ENCODE measurements at places on chromosomes 5 and 9.

GRCh38 chr9:94796687-94797086, 70.2 kb downstream of the AOPEP start:
- DNase-seq = no peak

DNA sequence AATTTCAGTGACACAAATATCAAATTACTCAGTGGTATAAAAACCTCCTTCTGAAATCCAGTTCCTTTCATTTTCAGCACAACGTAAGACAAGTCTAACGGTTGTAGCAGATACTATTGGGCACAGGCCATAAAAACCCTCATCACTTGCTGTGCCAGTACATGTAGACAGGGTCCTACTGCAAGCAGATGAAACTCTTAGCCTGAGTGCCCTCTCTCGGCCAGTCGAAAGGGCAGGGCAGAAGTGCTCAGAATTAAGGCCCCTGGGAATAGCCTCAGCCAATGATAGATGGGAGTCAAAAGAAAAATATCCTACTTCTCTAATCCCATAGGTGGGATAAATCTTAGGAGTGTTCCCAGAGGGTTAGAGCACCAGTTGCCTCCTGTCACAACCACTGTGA, 168.5 kb upstream of the FER start:
- no peak for DNase-seq

- DNase-seq = peak; percentile 6
Measured at GRCh38 chr9:110942522-110942921, 95.7 kb downstream of the LPAR1 start.

DNA sequence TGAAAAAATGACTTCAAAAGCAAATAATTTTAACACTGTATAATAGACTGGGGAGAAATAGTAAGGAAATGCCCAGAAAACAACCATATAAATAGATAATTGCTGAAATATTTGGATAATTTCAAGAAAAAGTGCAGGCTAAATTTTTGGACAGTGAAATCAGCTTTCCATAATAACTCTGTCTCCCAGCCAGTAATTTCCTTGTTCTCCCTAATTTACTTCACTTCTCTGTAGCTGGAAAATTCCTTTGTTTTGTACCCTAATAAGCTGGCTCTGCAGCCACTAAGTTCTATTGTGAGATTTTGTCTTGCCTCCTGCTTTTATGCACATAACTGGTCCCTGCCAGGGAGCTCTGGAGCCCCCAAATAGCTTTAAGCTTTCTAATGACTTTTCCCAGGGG, 27.7 kb downstream of the PRDM6 start:
- DNase-seq = no peak

DNA sequence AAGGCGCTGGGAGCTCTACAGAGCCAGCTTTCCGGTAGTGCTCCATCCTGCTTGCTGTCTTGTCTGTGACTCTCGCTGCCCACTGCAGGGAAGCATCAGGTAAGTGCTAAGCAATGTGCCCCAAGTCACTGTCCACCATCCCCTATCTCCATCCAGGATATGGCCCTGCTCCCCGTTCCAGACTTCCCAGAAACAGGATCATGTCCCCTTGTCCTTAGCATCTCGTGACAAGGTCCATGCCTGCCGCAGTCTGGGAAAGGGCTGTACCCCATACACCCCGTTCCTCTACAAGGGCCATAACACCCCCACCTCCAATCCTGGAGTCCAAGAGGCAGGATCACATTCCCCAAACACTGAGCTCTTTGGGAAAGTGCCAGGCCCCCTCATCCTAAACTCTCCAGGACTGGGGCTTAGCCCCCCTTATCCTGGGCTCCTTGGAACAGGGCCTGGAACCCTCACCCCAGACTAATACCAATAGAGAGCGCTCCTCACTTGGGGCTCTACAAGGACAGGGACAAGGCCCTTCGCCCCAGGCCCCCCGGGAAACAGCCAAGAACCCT, 566 bp downstream of the RPP25L start:
- no peak for DNase-seq

DNA sequence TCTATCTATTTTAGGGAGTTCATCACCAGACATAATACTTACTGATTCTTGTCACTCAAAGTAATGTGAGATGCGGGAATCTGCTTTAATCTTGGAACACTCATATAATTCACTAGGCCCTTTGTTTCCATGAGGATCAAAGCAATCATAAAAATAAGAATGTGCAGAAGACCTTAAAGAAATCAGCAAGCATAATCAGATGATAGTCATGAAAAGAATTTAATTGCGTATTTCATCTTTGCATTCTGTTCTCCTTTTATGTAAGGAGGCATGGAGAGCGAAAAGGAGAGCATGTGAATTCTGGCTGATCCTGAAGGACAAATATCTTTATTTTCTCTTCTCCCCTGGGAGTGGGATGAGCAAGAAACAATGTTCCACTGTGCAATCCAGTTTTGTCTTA, 128.0 kb downstream of the RAB3C start:
- no peak for DNase-seq

- DNase-seq = no peak
Measured at GRCh38 chr9:76644171-76644570, 120.1 kb upstream of the PCA3 start.

DNA sequence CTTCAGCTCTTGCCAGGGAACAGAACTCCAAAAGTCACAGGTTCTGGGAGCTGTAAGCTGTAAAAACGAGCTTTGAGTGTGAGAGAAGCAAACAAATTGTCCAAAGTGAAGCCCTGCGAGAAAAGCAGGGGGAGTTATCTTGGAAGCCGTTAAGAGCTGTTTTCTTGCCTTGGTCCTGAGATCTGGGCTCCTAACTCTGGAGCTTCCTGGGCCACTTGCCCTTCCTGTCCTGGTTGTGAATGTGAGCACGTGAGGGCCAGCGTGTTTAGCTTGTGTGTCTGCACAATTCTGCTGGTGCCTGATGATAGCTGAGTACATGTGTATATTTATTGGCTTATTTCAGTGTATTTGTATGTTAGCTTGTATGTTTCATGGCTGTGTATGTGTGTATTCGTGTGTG, 40.5 kb downstream of the DAB2IP start:
- DNase-seq = no peak

- DNase-seq = peak; percentile 47
Measured at GRCh38 chr5:153964880-153965645, 73.6 kb downstream of the FAM114A2 start.

- no peak for DNase-seq
Measured at GRCh38 chr5:6492934-6493333, 44.3 kb downstream of the UBE2QL1 start.

DNA sequence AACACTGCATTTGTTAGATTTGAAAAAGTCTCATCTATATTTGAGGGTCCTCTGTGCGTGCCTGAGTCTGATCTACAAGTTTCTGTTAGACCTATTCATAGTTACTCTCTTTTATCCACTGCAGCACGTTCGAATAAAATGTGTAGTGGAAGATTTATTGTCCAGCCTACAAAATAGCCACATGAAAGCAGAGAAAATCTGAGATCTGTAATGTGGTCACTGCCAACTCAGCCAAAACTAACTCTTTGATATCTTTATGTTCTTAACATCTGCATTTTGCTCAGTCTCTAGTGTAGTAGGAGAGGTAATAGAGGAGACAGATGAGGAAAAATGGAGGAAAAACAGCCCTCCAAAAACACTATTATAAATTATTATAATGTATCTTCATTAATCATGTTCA, 354.0 kb downstream of the NPR3 start:
- DNase-seq = no peak

- no peak for DNase-seq
Measured at GRCh38 chr5:32827981-32828380, 116.9 kb downstream of the NPR3 start.

DNA sequence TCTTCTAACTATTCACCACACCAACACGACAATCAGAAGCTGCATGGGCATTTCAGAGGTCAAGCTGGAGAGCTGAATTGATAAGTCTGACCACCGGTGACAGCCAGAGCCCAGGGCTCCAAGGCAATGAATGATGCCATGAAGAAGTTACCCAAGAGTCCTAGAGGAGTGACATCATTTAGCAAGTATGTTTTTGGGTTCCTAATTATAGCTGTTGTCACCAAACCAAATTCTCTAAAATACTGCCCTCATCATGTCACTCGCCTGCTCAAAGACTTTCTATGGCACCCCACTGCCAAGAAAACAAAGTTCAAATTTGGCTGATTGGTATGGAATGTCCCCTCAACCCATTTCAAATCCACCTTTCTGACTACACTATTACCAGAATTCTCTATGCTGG, 235.1 kb downstream of the SPOCK1 start:
- DNase-seq = no peak

GRCh38 chr5:164741376-164741775, 1236.0 kb downstream of the MAT2B start:
- DNase-seq = no peak

- no peak for DNase-seq
Measured at GRCh38 chr5:178690208-178690607, 40.3 kb downstream of the ZNF354A start.

- DNase-seq = no peak
Measured at GRCh38 chr9:18362901-18363685, 110.9 kb upstream of the ADAMTSL1 start.

- no peak for DNase-seq
Measured at GRCh38 chr5:76604838-76605237, 18.4 kb downstream of the F2RL2 start.

GRCh38 chr5:126300293-126300692, 122.9 kb upstream of the GRAMD2B start:
- no peak for DNase-seq

DNA sequence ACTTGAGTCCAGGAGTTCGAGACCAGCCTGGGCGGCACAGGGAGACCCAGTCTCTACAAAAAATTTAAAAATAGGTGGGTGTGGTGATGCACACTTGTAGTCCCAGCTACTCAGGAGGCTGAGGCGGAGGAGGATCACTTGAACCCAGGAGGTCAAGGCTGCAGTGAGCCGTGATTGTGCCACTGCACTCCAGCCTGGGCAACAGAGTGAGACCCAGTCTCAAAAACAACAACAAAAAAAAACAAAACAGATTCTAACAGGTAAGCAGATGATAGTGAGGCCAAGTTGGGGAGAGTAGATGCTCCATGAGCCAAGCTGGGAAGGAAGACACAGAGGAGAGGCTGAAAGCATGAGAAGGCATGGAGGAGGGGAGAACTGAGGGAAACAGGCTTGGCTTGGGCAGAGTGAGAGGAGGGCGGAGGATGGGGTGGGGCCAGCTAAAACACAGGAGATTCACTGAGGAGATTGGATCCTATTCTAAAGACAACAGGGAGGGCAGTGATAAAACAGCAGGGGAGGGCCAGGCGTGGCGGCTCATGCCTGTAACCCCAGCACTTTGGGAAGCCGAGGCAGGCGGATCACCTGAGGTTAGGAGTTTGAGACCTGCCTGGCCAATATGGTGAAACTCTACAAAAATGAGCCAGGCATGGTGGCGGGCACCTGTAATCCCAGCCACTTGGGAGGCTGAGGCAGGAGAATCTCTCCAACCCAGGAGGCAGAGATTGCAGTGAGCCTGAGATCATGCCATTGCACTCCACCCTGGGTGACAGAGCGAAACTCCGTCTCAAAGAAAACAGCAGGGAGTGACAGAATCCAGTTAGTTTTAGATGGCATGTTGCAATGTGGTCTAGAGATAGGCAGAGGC, 8.4 kb downstream of the RPS14 start:
- no peak for DNase-seq

DNA sequence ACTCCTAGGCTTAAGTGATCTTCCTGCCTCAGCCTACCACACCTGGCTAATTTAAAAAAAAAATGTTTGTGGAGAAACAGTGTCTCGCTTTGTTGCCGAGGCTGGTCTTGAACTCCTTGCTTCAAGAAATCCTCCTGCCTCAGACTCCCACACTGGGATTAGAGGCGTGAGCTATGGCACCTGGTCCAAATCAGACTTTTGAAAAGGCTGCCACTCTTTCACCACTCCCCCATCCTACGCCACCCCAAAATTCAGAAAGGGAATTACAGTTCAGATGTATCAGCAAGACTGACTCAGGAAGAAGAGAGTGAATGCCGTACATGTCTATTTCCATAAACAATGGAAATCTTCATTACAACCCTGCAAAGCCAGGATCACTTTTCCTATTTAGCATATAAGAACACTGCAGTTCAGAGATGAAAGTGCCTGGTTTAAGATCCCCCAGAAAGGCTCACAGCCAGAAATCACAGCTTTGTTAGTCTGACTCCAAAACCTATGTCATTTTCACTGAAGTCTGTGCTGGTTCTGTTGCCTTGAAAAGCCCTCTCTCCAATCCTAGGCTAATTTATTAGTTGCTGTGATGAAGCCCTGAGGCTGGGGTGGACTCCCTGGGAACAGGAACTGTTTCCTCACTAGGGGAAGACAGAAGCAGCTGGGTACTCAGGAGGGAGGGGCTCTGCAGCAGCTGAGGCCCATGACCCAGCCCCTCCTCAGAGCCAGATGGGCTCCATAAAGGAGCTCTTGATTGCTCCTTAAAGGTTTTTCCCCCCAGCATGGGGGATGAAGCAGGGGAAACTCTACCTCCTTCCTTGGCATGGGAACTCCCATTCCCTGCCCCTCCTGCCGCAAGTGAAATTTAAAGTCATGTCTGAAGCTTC, 3.1 kb downstream of the FBLL1 start:
- DNase-seq = no peak

- DNase-seq = no peak
Measured at GRCh38 chr5:124516567-124516966, 229.9 kb downstream of the ZNF608 start.
